ENCODE measurements at places on chromosomes 2 and 18.

DNA sequence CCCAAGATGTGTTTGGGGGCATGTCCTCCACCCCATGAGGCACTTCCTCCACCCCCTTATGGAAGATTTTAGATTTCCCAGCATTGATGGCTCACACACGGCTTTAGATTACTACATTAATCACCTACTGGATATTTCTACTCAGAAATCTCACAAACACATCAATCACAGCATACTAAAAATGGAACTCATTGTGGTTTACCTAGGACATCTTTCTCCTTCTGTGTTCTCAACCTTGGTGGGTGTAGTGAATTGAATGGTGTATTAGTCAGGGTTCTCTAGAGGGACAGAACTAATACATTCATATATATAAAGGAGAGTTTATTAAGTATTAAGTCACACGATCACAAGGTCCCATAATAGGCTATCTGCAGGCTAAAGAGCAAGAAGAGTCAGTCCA, 82.1 kb upstream of the CYRIA start:
- DNase-seq = no peak

GRCh38 chr2:69581774-69582581, 61.6 kb downstream of the AAK1 start:
- no peak for DNase-seq

DNA sequence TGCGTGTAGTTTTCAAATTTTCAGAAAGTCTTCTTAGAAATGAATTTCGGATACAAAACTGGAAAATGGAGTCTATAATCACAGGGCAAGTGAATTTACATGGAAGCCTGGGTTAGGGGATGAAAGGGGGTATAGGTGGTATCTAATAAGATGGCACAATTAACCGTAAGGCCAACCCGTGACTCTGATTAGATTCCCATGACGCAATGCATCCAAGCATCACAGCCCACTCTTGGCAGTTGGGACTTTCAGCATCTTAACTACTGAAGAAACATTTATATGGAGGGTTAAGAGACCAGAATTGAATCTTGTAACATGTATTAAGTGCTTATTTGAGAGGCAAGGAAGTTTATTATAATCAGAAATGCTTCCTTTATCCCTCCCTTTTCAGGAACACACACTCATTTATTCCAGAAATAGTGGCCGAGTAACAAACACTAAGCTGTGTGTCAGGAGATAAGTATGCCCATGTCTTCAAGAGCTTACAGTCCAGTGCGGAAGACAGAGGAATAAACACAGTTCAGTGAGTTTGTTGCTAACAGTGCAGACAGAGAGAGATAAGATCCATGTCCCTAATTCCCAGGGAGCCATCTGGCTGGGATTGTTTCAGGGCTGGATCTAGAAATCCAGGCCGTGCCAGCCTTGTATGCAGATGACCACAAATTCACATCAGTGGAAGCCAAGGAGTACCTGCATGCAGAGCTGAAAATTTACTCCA, 151.2 kb downstream of the ANTXR1 start:
- DNase-seq = no peak

DNA sequence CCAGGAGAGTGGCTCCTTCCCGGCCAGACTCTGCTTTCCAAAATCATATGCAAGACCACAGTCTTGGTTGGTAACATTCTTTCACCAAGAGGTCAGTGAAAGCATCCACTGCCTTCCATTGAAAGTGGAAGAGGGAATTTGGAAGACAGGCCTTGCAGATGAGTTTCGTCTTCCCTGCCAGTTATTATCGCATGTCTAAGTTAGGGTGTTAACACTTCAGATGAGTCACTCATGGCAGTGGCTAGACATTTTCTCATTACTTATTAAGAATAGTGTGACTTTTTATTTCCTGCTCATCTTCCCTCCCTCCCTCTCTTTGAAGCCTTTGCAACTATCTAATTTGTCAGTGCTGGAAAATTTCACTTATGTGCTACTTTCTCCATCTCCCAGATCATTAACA, 102.9 kb upstream of the EPB41L3 start:
- no peak for DNase-seq

GRCh38 chr2:134407154-134407890, 153.4 kb downstream of the MGAT5 start:
- DNase-seq = no peak

- no peak for DNase-seq
Observed at GRCh38 chr18:8791171-8791651, 85.9 kb downstream of the MTCL1 start.

DNA sequence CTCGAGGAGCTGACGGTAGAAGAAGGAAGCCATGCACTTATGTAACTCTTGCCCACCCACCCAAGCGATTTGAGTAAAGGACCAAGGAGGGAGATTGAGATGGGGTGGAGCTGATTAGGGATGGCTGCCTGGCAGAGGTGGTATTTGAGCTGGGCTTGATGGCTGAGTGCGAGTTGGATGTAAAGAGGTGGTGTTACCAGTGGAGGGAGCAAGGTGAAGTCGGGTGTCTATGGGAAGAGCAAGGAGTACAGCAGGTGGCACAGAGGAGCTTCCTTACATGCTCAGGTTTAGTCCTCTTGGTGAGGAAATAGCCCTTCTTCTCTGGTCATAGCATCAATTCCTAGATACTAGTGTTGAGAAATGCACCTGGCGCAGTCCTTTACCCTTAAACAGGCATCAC, 294.2 kb upstream of the SKOR2 start:
- DNase-seq = no peak

- no peak for DNase-seq
Observed at GRCh38 chr2:164671664-164672396, 50.5 kb upstream of the GRB14 start.

DNA sequence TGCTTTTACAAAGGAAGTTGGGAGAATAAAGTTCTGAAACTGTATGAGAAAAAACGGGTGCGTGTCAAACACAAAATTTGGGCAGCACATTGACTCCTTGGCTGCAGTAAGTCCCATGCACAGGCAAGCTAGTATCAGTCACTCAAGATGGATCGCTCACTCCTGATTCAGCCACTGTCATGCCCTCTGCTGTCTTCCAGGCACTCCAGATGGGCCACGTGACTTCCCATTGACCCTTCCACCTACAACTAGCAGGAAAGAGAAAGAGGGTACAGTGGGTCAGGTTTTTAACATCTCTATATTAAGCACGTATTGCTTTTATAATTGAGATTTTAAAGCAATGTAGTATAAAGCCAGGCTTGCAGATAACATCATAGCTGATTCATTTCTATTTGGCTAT, 8.6 kb downstream of the ARHGEF33 start:
- DNase-seq = no peak

DNA sequence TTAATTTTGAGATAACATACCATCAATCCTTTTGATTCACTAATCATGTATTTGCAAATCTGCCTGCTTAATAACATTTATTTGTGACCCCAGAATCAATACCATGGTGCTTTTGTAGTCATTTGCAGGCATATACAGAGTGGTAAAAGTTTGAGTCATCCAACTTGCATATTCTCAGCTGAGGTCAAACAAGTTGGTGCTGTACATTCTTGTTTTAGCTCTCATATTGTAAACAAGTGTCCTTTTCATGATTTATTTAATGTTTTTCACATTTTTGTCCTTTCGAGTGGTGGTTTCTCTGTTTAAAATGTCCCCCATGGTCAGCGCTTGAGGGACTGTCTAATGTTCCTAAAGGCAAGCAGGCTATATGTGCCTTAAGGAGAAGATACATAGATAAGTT, 17.5 kb downstream of the RAB27B start:
- no peak for DNase-seq

DNA sequence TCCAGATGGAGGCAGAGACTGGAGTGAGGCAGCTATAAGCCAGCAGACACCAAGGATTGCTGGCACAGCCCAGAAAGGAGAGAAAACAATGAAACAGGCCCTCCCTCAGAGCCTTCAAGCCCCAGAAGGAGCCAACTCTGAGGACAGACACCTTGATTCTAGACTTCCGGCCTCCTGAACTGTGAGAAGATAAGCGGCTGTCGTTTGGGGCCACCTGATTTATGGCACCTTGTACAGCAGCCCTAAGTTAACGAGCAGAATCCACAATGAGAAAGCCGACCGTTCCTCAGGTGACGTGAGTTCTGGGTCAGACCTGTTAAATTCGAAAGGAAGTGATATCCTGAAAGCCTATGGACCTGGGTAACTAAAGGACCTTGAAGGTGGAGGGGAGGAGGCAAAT, 7.3 kb upstream of the CNDP2 start:
- DNase-seq = no peak

- DNase-seq = no peak
Observed at GRCh38 chr2:9889812-9890261, 46.6 kb downstream of the TAF1B start.

- no peak for DNase-seq
Observed at GRCh38 chr18:56112013-56112749, 524.2 kb upstream of the TCF4 start.

DNA sequence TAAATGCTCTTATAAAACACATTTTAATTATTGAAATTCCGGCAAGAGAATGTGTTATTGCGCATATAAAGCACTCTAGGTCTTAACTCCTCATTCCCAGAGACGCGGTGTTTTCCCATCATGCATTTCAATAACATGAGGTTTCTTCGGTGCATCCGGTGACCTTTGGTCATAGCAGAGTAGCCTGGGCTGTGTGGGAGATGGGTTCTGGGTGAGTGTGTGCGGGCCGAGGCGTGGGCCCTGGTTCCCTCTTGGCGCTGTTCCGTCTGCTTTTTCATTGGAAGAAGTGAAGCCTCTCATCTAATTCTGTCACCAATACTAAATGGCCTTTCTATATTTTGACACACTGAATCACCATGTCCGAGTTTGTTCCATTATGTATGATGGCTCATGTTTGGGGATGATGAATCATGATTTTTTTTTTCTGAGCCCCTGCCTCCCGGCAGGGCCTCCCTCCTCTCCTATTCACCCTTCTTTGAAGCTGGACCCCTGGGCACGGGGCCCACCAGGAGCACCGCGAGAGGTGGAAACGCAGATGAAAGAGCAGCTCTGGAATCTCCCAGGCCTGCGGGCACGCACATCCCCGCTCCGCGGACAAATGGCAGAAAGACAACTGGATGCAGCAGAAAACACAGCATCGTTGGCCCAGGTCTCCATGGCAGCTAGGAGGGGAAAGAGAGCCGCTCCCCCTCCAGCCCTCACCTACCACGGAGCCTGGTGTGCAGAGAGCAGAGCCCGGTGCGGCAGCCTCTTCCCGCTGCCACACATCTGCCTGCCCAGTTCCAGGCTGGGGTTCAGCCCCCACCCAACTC, 85.8 kb upstream of the HPCAL1 start:
- DNase-seq = no peak

DNA sequence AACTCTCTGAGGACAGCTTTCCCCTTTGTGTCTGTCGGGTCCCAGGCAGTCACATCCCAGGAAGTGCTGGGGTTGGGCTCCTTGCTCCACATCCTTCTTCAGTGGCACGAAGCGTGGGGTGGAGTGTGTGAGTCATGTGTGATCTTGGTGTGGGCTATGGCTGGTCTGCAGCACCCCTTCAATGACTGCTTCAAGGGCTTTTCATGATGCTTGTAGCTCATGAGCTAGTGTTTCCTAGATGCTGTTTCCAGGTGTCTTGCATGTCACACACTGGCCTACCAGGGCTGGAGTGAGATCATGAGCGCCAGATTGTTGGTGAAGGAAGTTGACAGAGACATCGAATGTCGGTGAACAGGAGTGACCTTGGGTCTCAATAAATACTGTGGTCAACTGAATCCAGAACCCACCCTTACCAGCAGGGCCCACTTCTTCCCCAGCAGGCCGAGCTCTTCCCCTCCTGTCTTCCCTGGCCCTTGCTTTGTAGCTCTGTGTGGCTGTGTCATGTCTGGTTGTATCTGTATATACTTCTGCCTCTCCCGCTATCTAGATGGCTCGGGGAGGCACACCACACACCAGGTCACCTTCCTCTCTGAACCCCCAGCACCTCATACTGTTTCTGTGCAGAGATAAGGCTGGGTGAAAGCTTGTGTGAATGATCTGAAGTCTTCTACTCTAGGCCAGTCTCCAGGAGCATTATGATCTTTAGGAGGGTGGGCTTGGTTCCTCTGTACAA, 3.8 kb downstream of the C2orf92 start:
- DNase-seq = no peak

- DNase-seq = no peak
Observed at GRCh38 chr18:24322584-24323136, 75.0 kb downstream of the OSBPL1A start.

GRCh38 chr2:38590053-38590452, 12.7 kb downstream of the HNRNPLL start:
- DNase-seq = no peak

DNA sequence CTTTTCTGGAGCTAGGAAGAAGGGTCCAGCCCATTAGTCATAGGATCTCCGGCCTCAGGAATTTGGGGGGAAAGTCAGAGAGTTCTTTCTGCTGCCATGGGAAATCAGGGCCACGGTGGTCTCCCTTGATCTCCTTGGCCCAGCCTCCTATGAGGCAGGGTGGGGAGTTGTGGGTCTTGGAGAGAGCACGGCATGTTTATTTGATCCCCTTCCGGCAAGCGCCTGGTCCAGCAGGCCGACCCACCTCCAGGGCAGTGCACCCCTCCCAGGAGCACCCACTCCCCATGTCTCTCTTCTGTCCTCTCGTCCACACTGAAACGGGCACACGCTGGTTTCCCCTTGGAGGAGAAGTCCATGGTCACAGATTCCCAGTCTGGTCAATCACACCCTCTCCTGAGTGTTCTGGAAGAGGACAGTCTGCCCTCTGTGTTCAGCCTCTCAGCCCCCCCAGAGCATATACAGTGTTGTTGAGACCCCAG, 464.6 kb upstream of the HS6ST1 start:
- DNase-seq = no peak

GRCh38 chr2:46816151-46816845, 99.3 kb downstream of the MCFD2 start:
- no peak for DNase-seq

- DNase-seq = no peak
Observed at GRCh38 chr18:44729631-44730101, 49.0 kb downstream of the SETBP1 start.

DNA sequence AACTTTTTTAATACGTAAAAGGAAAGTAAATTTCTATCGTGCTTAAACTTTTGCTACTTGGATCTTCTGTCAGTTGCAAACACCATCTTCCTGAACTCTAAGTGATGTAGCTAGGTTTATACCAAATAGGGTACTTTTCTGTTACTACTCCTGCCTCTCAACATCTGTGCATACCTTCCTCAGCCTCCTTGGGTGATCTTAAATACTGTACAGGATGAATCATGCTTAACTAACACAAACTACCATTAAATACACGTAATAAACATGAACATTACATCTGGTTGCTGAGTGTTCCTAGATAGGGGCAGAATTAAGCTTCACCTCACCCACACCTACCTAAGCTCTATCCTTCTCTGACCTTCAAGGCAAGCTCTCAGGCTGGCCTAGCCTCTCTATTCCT, 398.0 kb downstream of the TXNL1 start:
- no peak for DNase-seq
